ENCODE measurements at places on chromosomes 13 and 19.

GRCh38 chr19:53177986-53178385 is 15.2 kb downstream of the ZNF665 start:
- DNase-seq: no peak

DNA sequence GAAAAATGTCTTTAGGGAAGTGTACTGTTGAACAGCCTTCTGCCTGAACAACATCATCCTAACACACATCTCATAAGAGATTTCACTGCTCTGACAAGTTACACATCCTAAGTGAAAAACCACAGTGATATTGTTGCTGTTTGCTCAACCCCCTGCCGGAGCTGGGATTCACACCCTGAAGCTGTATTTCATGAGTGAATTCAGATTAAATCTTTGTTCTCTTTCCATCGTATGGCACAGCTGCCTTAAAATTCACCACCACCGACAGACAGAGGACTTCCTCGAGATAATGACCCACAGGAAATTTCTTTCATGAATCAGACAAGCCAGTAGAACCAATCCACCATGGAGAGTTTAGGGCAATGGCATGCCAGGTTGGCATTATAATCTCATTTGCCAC is 280.8 kb downstream of the DCT start:
- DNase-seq: no peak

- no peak for DNase-seq
Measured at GRCh38 chr19:22617614-22618320, 16.4 kb upstream of the ZNF492 start.

- DNase-seq: no peak
Measured at GRCh38 chr19:48635966-48636858, 967 bp downstream of the DBP start.

DNA sequence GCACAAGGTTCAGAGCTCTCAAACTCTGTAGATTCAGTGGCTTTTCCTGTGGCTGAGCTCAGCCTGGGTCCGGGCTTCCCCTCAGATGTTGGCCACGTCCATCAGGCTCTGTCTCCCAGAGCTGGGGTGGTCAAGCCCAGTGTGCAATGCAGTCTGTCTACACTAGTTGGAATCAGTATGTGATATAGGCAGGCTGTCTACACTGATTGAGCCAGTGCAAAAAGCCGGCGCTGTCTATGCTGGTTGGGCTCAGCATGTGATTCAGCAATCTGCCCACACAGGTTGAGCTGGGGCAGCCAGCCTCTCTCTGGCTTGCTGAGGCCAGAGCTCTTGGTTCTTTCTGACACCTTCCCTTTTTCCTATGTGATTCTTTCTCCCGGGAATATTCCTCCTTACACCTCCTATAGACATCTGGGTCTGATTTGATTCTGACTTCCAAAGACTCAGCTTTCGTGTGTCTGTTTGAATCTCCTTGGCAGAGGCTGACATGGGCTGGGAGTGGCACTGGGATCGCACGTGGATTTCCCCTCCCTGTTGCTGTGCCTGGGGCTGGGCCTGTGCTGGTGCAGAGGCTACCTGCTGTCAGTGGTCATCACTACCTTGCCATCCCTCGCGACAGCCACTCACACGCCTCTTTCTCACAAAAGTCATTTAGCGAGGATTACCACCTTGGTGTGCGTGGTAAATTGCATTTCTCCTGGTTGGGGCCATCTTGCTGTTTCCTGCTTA is 9.3 kb downstream of the CHST8 start:
- DNase-seq: no peak

GRCh38 chr13:86992251-86992650 is 678.9 kb upstream of the SLITRK5 start:
- no peak for DNase-seq

DNA sequence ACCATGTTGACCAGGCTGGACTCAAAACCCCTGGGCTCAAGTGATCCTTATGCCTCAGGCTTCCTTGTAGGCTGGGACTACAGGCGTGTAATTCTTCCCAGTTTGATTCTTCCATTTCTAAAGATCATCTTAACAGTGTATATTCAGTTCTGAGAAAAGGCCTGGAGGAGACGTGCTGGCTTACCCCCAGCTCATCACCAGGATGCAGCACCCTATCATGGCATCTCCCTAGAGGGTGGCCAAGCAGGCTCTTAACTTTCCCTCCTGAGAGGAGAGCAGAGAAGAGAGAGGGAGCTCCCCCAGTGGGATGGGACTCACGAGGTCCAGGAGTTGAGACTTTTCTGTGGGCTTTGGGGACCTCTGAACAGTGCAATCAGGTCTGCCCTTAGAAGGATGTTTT is 2.1 kb upstream of the TUBA3C start:
- DNase-seq: no peak

DNA sequence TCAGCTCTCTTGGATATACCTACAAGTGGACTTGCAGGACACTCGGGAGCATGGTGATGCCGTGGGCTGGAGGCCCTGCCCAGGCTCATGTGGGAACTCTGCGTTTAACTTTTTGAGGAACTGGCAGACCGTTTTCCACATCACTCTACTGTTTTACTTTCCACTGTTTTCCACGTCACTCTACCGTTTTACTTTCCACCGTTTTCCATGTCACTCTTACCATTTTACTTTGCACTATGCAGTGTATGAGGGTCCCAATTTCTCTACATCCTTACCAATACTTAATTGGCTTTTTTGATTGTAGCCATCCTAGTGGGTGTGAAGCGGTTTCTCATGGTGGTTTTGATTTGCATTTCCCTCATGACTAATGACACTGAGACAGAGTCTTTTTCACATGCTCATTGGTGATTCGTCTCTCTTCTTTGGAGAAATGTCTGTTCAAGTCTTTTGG is 40.5 kb downstream of the GATAD2A start:
- no peak for DNase-seq

DNA sequence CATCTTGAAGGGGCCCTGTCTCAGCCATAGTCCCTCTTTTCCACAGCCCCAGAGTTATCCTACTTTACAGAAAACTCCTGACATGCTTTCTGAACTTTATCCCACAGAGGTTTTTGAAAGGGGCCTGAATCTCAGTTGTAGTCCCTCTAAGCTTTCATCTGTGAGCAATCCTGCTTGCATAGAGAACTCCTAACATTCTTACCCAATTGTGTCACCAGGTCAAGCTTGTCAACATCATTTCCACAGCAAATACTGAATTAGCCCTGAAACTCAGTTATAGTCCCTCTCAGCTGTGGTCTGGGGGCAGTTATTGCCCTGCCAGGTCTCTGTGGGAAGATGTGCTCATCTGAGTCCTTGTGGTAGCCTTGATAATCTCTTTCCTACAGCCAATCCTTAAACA is 2190.3 kb upstream of the PCDH20 start:
- no peak for DNase-seq

GRCh38 chr13:29897102-29897501 is 46.7 kb upstream of the UBL3 start:
- no peak for DNase-seq

Data from stimulated activated CD4-positive, alpha-beta T cell treated with anti-CD3 and anti-CD28 coated beads, Interleukin-2, amount 100 ng/mL, for 48 hours (primary cell).